ENCODE measurements at places on chromosomes 12 and 14.

DNA sequence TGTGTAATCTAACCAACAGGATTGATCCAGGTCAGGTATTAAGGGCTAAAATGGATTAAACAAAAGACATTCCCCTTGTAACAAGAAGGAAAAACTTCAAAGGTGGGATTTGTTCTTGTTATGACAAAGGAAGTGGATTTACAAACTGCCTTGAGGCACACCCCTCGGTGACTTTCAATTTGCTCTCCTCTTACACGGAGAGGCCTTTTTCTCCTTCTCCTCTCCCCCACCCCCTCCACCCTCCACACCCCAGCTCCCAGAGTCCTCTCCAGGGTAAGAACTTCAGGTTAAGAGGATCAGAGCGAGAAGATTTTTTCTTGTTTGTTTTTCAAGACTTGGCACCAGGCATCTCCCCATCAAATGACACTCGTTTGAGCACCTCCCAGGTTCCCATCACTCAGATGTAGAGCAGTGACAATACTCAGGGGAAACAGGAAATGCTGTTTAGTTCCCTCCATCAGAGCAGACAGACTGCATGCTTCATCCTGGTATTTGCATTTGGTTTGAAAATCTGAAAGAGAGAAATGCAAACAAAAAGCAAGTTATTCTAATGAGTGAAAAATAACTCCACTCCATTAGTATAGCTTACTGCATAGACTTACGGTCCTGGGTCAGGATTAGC lies 77.6 kb upstream of the TMEM260 start:
- no peak for DNase-seq

- no peak for DNase-seq
These were observed 20.7 kb downstream of the PRPF40B start for GRCh38 chr12:49643961-49644619.

DNA sequence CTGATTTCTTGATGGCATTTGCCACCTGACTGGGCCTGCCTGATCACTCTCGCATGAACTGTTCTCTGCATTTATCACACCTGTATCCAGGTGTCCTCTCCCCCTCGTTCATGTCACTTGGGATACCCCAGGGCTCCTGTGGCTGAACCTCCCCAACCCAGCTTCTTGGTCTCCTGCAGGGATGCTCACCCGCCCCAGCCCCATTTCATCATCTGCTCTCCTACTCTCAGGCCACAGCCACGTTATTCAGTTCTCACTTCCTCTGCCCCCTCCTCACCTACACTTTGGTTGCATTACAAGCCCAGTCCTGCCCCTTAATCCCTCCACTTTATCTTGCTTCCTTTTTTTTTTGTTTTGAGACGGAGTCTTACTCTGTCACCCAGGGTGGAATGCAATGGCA lies 35.5 kb downstream of the TMBIM6 start:
- no peak for DNase-seq

GRCh38 chr12:40002178-40003169 lies 103.4 kb downstream of the SLC2A13 start:
- DNase-seq = no peak

DNA sequence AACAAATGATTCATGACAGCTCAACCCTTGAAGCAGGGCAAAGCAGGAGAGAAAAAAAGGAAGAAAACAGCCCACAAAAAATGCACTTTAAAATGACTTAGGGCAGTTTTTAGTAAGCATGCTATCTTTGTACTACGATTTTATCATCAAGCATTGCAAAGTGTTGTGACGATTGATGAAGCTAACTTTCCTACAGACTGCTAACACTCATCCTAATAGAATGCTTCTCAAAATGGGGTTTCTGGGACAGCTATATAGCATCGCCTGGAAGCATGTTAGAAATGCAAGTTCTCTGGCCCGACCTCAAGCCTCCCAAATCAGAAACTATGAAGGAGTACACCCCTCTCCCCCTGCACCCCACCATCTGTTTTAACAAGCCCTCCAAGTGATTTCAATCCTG lies 256.4 kb downstream of the SSPN start:
- DNase-seq = no peak

- DNase-seq = no peak
These were observed 209.5 kb upstream of the DIO3 start for GRCh38 chr14:101351769-101352168.

- no peak for DNase-seq
These were observed 62.9 kb upstream of the ELK3 start for GRCh38 chr12:96131230-96131788.

GRCh38 chr12:12788131-12788530 lies 2.7 kb downstream of the APOLD1 start:
- DNase-seq = no peak

GRCh38 chr12:3493043-3493858 lies 2.2 kb downstream of the PRMT8 start:
- DNase-seq = peak; percentile 49

- DNase-seq = no peak
These were observed 4.2 kb upstream of the CDC42BPB start for GRCh38 chr14:103061482-103061976.

DNA sequence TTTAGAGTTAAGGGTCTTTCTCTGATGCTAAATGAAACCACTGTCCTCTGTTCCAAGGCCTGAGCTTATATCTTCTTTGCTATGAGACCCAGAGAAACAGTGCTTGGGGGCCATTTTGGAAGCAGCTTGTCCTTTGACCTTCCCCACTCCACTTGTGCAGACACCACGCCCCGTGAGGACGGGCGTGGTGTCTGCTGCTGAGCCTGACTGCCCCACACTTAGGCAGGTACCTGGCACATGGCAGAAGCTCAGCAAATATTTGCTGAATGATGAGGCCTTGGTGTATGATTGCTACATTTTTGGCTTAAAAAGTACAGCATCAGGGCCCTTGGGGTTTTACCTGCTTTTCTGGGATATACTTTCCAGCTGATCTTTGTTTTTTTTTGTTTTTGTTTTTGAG lies 69.9 kb downstream of the RASSF3 start:
- DNase-seq = no peak

DNA sequence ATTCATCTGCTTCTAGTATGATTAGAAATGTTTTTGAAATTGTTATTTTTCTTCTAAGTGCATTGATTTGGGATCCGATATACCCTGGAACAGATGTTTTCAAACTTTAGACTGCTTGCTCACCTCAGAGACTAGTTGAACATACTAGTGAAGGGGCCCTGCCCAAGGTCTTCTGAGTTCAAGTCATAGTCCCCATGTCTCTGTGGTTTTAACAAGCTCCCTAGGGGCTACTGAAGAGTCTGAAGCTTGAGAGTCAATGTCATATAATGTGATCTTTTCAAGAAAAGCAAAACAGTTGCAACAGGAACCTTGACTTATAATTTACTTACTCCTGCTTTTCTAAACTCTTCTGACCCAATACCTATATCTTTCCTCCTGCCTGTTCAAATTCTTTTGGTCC lies 7.5 kb upstream of the UBE2N start:
- no peak for DNase-seq

DNA sequence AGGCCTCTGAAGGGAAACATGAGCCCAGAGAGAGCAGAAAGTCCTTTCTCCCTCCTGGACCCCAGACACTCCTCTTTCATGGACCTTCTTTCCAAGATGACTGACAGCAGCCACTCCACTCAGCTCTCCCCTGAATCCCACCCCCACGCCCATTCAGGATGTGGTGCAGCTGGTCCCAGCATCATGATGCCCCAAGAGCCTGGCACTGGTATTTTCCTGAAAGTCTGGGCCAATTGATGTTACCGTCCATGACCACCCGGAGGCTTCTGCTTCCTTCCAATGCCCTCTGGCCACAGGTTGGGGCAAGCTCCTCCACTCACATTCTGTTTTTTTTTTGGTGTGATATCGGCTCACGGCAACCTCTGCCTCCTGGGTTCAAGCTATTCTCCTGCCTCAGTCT lies 112.6 kb downstream of the CALM1 start:
- DNase-seq = no peak

DNA sequence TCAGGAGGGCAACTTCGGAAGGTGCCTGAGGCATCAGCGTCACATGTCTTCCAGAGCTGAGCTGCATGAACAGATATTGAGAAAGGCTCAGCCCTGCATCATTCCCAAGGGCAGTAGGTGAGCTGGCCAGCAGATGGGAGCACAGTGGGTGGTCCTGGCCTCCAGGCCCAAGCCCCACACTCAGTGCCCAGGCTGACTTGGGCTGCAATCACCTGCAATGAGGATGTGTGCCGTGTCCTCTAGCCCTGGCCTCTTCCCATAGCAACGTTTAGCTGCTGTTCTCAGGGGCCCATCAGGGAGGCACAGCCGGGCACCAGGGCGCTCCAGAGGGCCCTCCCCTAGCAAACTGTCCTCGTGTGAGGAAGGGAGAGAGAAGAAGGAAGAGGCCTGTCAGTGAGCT lies 32.0 kb downstream of the TEP1 start:
- no peak for DNase-seq

- DNase-seq = no peak
These were observed 1548.6 kb upstream of the TMEM132C start for GRCh38 chr12:126718365-126718764.

DNA sequence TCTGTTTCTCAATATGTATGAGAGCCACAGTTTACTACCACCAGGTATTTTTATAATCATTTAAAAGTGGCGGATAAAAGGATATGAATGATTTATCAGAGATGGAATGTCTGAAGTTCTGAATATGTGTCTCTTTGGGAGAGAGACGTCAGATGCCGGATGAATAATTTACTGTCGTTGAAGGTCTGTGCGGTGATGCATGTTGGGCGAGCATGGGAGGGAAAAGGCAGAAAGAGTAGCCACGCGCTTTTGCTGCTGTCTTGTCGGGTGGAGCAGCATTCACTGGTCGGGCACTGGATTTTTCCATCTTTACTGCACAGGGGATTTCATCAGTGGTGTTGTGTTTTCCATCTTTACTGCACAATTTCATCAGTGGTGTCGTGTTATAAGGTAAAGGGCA lies 65.6 kb downstream of the SYNE2 start:
- no peak for DNase-seq

- no peak for DNase-seq
These were observed 335.4 kb downstream of the LRIG3 start for GRCh38 chr12:58584880-58585279.

GRCh38 chr12:79763766-79764452 lies 73.1 kb upstream of the PAWR start:
- DNase-seq = no peak

DNA sequence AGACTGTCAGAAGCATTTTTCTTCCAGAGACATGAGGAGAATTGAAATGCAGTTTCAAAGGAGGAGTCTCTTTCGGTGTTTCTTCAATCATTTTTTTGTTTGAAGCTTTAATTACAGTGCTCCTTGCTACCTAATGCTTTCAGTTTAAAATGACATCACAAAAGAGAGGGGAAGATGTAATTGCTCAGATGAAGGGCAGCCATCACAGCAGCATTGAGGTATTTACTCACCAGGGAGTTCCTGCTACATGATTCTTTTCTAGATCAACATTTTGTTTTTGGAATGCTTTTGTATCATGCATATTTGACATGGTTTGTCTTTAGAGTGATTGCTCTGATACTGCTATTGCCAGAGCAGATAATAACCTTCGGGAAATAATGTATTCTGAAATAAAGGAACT lies 28.6 kb downstream of the FLRT2 start:
- no peak for DNase-seq

DNA sequence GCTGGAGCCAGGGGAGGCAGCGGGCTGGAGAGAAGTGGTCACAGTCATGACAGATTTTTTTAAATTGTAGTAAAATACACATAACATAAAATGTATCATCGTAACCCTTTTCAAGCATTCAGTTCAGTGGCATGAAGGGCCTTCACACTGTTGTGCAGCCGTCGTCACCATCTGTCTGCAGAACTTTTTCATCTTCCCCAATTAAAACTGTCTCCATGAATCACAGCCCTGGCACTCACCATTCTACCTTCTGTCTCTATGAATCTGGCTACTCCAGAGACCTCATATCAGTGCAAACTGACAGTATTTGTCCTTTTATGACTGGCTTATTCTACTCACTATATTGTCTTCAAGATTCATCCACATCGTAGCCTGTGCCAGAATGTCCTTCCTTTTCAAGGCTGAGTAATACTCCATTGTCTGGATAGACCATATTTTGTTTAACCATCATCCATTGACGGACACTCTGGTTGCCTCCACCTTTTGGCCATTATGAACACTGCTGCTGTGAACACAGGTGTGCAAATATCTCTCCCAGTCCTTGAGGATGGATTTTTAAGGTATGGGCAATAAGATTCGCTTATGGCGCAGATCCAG lies 91.5 kb upstream of the NCOR2 start:
- DNase-seq = no peak

DNA sequence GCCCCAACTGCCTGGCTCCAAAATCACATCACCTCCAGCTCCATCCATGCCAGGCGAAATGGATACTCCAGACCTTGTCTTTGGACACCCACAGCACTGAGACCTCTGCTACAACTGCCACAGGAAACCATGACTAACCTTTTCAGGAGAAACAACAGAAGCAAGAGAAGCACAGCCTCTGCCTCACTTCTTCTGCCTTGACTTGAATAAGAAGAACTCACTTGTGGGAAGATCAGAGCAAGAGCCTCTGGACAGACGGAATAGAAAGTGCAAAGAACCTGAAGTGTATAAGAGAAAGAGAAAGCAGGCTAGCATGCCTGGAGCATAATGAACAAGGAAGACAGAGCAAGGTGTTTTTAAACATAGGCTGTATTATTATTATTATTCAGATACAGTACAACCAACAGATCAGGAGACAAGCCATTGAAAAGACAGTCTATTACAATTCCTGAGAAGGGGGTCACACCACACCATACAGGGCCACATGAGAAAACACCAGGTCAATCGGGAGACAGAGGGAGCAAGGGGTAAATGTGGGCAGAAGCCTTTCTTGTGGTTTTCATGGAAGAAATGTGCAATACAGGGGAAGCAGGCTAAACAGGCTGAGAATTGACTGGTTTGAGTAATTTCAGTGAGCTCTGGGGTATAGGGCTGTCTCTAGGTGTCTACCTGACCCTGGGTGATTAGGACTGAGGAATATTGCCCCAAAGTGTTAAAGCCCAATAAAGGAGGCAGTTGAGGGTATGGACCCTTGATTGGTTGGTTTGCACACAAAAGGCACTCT lies 7.4 kb upstream of the OR10P1 start:
- no peak for DNase-seq

- DNase-seq = no peak
These were observed 45.8 kb upstream of the TBX3 start for GRCh38 chr12:114729731-114730130.

DNA sequence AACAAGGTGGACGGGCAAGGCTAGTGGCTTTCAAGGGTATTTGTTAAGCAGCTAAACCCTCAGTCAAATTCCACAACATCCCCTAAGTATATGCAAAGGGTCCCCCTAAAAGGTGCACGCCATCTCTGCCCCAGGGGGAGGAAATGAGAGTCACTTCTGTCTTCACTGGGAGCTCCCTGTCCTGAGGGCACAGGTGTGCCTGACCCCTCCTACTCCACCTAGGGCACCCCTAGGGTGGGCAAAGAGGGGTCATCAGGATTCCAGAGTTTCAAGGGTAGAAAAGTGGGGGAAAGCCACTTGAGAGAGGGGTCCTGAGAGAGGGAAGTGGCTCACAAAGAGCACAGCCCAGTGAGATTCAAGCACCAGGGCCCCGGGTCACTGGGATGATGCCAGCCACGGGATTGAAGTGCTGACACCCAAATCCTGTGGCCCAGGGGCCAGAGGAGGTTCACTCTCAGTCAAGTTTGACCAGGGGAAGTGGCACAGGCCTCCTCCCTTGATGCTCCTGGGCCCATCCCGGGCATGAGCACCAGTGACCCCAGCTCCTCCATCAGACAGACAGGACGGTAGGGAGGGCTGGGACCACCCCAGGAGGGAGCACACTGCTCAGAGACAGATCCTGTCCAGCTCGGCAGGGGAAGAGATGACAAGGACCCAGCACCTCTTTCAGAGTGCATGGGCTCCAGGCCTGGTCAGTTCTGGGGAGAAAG lies 82.3 kb upstream of the BCL11B start:
- DNase-seq = no peak
